ENCODE measurements at places on chromosomes 3 and 15.

DNA sequence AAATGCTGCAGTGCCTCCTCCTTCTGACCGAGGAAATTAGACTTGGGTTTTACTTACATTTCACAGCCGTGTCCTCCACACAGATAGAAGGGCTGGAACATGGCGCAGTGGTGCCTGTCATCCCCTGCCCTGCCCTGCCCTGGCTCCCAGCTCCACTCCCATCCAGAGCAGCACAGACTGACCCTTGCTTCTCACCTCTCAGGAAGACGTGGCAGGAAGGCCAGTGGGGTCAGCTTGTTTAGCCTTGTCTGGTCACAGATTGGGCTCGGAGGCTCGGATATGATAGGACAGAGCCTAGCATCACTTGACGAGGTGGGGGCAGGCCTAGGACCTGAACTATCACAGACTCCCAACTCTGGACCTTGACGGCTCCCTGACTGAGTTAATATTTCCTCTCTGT is 88.5 kb downstream of the LINGO1 start:
- no peak for DNase-seq

DNA sequence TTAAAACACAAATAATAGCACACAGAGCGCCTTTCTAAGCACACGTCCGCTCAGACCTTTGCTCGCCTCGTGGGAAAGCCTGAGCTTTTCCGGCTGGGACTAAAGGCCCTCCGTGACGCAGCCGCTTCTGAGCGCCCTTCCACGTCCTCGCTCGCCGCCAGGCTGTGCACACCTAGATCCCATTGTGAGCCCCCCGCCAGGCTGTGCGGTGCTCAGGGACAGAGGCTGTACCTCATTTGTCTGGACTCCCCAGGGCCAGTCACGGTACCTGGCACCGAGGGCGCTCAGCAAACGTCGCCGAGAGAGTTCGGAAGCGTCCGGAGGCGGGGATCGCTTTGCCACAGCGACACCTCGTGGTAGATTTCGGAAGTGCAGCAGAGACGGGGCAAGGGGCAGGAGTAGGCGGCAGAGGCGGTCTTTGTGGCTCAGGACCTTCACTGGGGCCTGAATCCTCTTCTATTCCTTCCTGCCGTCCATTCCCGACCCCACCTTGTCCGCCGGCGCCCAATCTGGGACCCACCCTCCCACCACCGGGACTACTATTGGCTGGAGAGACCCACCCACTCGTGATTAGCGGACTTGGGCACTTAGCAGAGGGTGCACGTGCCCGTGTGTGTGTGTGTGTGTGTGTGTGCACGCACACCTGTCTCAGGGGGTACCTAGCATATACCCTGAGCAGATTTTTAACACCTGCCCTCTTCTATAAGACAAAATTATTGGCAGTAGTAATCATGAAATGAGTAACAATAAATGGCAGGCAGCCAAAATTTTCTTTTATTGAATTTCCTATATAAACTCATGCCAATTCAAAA is 65.6 kb downstream of the RHCG start:
- DNase-seq: peak; percentile 65

GRCh38 chr3:190302212-190302867 is 19.9 kb downstream of the CLDN1 start:
- no peak for DNase-seq

DNA sequence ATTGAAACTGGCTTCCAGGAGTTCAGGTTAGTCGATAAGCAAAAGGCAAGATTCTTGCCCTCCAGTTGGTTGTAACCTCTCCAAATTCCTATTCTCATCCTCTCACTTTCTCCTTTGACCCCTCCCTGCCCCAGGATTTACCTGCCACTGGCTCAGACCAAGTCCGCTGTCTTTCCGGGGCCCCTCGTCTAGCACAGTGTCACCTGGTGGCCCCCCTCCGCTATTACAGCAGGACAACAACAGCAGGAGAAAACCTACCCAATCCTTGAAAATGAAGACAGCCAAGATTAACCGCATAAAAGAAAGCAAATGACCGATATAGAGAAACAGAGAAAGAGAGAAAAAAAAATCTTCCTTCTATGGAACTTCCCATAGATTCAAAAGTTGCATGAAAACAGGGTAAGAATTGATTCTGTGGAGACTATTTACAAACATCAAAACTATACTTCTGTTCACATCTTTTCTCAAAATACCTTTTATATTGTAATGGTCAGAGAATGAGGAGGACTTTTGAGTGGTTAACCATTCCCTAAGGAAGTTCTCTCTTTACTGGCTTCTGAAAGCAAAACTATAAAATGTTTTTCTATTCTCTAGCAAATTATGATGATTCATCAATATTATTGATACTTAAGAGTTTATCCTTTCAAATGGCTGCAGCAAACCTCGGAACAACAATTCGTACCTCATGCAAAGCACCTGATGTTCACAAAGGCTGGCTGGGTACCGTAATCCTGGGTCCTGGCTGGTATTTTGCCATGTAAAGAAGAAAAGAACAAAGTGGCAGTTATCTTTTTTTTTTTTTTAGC is 10.0 kb upstream of the ST8SIA2 start:
- DNase-seq: no peak

GRCh38 chr15:44501768-44502366 is 35.1 kb upstream of the EIF3J start:
- no peak for DNase-seq

- no peak for DNase-seq
Observed at GRCh38 chr3:42735019-42735418, 32.4 kb upstream of the HHATL start.

DNA sequence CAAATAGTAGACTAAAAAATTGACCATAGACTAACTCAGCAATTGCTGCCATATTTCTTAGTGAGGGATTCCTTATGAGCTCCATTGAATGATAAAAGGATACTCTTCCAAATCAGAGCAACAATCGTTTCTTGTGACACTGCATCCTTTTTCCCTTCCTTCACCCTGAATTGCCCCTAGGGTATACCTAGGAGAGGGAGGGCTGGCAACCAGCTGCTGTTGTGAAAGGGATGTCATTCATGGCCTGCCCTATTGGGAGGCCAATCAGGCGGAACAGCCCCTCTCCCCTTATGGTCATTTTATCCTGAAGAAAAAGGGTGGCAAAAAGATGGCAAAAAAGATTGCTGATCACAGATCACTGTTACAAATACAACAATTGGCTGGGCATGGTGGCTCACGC is 26.3 kb downstream of the B3GNT5 start:
- DNase-seq: no peak

GRCh38 chr3:80767604-80768003 is 993.8 kb downstream of the GBE1 start:
- no peak for DNase-seq

- no peak for DNase-seq
Observed at GRCh38 chr15:33279613-33280205, 31.1 kb upstream of the RYR3 start.

DNA sequence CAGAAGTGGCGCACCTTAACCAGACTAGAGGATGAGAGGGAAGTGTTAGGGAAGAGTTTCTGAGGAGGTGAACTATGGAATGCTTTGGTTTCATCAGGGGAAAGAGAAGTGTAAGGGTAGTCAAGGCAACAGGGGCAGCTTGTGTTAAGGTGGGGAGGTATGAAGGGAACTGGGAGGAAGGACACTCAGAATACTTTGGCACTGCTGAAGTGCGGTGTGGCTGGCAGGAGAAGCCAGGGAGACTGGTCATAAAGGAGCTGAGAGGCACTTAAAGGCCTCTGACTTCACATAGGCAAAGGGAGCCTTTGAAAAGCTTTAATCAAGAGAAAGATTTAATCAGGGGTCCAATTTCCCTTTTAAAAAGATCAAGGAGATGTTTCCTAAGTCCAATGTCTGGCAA is 129.0 kb downstream of the ERC2 start:
- DNase-seq: no peak

- no peak for DNase-seq
Observed at GRCh38 chr3:156491192-156491591, 63.7 kb downstream of the SSR3 start.

DNA sequence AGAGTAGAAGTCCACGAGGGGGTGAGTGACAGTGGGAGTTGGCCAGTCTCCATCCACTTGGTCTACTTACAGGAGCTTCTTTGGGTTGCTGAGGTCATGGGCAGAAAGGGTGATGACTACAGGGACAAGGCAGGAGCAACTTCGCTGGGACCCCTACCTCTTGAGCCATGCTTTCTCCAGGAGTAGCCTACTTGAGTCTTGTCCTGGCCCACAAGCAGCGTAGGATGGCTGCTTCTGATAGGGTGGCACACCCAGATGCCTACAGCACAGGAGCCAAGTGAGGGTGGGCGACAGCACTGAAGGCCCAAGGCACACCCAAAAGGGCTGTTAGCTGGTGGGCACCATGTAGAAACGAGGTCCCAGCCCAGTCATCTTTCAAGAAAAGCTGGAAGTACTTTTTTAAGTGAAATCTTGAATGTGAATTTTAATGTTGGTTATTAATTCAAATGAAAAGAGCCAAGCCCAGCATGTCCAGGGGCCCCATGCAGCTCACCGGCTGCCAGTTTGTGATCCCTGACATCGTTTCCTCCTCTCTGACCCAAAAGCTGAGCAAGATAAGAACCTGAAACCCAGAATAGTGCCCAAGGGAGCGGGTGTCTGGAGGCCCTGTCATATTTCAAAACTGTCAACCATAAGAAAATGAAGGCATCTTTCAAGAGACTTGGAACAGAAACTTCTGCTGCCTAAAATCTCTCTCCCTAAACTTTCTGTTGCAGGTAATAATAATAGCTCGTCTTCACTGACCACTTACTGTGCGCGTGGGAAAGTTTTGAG is 2.2 kb upstream of the CPEB1 start:
- no peak for DNase-seq

- DNase-seq: peak; percentile 3
Observed at GRCh38 chr3:131174752-131175151, 148.1 kb downstream of the NEK11 start.

DNA sequence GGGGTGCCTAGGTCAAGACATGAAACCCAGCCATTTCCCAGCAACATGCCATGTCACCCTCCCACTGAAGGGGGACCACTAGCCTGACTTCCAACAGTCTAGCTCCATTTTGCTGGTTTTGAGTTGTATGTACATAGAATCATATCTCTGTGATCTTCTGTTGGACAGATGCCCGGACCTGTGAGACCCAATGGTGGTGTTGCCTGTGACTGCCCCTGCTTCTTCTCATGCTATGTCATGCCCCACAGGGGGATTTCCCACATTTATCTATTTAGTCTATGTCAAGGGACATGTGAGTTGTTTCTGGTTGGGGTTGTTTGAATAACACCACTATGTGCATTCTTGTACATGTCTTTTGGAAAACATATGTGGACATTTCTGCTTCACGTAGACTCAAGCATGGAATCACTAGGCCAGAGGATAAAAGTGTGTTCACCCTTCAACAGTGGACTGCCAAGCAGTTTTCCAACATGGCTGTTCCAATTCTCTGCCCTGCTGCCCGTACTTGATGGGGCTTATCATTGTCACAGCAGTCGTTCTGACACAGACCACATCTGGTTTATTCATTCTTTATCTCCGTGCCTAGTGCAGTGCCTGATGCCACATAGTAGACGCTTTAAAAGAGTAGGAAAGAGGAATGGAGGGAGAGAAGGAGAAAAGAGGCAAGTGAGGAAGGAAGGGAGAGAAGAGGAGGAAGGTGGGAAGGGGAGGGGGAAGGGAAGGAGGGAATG is 114.4 kb downstream of the TPRA1 start:
- DNase-seq: no peak

DNA sequence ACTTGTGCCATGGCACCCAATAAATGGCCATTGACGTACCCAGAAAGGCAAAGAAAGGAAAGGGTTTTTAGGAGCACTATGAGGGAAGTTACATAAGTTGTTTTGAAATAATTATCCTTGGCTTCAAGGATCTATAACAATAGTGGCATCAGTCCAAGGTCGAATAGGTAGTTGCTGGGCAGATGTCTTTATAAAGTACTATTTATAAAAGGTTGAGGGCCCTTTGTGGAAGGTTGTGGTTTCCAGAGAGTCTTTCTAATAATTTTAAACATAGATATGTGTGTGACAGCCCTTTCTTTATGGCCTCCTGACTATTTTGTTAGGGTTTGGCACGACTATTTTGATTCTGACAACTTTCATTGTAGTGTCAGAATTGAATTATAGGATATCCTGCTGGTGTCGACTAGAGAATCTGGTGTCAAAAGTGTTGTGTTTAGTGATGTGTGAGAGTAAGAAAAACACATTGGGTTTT is 260.5 kb downstream of the PYDC2 start:
- DNase-seq: no peak

GRCh38 chr3:185151964-185152409 is 873 bp downstream of the C3orf70 start:
- DNase-seq: no peak

DNA sequence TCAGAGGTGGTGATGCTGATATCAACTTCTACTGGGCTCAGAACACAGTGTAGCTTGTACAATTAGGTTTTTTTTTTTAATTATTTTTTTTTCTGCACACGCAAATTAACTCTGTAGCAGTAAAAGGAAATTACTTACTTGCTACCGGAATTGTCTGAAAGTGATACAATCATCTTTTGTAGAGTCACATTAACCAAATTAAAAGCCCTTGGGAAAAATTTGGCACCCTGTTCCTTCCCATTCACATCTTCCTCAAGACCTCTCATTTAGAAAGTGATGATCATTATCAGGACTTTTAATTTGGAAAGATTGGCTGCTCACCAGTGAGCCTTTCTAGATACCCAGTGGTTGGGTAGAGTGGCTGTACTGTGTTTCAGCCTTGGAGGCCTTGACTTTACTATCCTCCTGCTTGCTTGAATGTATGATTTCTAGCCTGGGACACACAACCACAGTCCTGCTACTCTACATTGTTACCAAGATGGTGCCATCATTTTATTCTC is 158.3 kb downstream of the ECT2 start:
- no peak for DNase-seq

DNA sequence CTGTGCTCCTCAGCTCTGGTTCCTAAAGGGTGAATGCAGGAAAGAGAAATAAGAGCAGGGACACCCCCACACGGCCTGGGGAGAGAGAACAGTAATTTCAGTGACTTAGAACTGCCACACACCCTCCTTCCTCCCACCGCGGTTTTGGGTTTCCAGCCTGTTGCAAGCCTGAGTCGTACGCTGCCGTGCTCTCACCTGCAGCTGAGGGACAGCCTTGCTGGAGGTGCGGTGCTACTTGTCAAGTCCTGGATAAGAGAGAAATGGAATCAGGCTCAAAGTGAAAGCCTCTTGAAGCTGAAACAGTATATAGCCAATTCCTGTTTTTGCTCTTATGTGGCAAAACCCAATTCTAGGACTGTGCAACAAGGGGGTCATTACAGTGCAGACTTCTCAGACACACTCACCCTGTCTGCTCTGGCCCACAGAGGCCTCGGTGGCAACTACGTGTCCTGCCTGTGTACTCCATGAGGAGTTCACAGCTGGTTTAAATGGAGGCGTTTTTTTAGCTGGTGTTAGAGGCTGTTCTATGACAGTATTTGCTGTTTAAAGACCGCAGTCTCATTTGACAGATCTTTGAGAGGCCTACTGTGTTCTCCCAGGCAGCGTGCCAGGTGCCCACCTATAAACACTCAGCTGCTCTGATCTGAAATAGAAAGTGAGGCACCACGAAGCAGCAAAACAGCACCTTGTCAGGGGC is 42.9 kb downstream of the TBC1D2B start:
- peak; percentile 67 for DNase-seq

- DNase-seq: no peak
Observed at GRCh38 chr3:190404715-190405114, 16.8 kb downstream of the CLDN16 start.

- no peak for DNase-seq
Observed at GRCh38 chr3:23116081-23116837, 86.9 kb upstream of the UBE2E2 start.

- no peak for DNase-seq
Observed at GRCh38 chr15:70096215-70097062, 1.3 kb downstream of the TLE3 start.

- DNase-seq: no peak
Observed at GRCh38 chr15:40796512-40796911, 10.4 kb upstream of the ZFYVE19 start.
